ENCODE measurements at places on chromosomes 2 and 18. TPM values are rescaled to one million over a fixed set of nuclear protein-coding genes. Genes with fewer than 3 reads are reported as not detected.
A peak's percentile ranks its signal among the peaks of the same experiment; 100 is the strongest.

- no peak for DNase-seq
Observed at GRCh38 chr2:188114014-188114413, 177.7 kb upstream of the GULP1 start.

DNA sequence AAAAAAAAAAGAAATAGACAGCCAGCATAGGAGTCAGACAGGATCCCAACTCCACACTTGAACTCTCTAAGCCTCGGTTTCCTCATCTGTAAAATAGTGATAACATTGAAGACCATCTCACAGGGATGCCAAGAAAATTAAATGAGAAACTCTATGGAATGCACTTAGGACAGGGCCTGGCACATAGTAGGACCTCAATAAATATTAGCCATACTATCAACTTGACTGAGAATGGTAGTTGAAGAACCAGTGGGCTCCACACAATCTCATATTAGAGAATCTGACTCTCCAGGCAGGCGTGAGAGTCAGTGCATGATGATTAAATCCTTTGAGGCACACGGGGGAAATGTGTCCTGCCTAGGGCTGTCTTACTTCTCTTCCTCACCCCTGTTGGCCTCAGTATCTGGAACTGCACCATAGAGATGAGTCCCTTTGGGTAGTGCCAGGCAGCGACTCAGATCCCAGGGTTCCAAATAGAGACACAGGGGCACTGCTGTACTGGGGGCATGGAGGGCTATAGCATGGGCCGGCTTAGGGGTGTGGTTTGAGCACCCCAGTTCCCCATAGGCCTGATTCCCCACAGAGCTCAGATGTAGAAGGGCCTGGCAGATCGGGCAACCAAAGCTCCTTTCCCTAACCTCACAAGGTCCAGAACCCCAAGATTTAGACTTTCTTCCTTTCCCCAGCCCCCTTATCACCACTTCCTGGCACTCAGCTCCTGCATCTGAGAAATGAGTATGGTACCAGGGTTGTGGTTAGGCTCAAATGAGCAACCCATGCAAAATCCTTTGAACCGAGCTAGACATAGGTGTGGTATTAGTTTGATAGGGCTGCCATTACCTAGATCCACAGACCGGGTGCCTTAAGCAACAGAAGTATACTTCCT is 51.3 kb upstream of the CAB39 start:
- DNase-seq = no peak

- no peak for DNase-seq
Observed at GRCh38 chr2:183179156-183179555, 54.9 kb downstream of the NUP35 start.

- DNase-seq = no peak
Observed at GRCh38 chr2:57906152-57906732, 140.4 kb upstream of the VRK2 start.

GRCh38 chr2:158610059-158610458 is 153.3 kb downstream of the PKP4 start:
- no peak for DNase-seq

Gene GPAT2
- 2.9 TPM for total RNA-seq

DNA sequence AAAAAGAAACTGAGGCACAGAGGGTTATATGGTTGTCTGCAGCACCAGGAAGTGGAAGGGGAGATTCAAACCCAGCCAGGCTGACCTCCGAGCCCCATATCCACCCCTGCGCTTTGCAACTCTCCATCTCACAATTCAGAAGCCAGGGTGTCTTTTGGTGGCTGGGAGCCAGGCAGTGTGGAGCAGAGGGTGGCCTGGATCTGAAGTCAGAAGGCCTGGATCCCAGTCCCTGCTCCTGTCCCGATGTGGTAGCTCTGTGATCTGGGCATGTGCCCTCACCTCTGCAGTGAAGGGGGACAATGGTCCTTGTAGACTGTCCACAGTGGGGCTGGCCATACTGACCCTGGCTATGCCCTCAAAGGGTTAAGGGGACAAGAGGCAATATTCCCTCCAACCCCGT is 57.0 kb downstream of the CIB4 start:
- DNase-seq = no peak

DNA sequence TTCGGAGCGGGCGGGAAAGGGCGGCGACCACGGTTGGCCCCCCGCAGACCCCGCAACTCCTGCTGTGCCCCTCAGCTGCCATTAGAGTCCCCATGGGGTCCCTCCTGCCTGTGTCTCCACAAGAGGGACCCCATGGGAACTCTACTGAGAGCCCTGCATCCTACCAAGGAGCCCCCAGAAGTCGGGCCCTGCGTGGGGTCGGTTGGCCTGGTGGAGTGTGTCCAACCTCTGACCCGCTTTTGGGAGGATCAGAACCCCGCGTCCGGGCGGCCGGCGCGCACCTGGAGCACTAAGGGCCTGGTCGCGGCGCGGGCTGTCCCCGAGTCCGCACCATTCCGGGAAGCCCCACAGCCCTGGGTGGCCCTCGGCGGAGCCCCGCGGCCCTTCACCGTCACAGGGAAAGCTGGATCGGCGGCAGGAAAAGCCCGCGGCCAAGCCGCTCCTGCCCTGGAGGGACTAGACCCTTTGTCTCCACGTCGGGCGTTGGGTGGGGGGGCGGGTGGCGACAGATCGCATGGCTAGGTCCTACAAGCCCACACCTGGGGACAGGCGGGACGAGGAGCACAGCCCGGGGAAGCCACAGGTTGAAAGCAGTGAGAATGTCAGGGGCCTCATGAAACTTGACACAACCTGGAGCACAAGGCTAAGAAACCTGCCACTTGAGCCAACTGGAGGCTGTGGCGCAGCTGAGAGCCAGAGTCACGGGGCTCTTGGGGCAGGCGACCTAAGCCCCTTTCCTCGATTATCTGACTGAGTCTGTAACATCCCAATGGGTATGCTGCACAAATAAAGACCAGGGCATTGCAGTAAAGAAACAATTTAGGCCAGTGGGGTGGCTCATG is 11.2 kb upstream of the CXXC1 start:
- DNase-seq = no peak

- DNase-seq = peak; percentile 81
Observed at GRCh38 chr18:5463390-5463789, 80.4 kb downstream of the EPB41L3 start.

GRCh38 chr2:176813621-176814049 is 399.0 kb upstream of the HNRNPA3 start:
- DNase-seq = no peak

DNA sequence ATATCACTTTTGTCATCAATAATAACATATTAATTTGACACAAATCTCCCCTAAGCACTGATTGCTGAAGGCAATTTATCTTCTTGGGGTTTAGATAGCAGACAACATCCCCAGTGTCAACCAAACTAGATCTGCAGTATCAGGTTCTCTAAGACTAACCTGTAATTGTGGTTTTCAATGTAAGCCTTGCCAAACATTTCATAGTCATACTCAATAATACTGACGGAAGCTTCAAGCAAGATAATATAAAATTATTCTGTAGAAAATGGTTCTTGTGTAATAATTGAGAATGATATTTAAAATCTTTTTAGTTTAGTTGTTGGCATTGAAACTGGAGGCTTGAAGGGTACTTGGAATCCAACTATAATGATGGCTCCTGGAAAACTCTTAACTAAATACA is 186.3 kb downstream of the RIT2 start:
- DNase-seq = no peak

DNA sequence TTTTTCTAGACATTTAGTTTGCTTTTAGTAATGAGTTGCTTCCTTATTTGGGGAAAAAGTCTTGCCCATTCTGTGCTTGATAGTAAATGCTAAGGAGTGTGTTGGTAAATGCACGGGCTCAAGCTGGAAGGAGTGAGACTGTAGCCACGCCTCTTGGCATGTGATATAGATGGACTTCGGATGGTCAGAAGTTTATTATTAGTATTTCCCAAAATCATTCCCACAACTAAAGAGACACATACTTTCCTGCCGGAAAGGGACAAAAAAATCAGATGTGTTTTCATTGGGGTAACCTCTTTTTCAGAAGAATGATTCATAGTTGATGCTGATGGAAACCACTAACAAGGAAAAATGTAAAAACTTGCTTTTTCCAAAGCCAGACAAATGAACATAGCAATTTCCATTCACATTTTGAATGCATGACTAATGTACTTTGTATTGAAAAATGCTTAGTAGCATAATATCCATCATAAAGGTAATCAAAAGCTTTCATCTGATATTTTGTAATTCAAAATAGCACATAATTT is 133.2 kb downstream of the ZNF532 start:
- no peak for DNase-seq

DNA sequence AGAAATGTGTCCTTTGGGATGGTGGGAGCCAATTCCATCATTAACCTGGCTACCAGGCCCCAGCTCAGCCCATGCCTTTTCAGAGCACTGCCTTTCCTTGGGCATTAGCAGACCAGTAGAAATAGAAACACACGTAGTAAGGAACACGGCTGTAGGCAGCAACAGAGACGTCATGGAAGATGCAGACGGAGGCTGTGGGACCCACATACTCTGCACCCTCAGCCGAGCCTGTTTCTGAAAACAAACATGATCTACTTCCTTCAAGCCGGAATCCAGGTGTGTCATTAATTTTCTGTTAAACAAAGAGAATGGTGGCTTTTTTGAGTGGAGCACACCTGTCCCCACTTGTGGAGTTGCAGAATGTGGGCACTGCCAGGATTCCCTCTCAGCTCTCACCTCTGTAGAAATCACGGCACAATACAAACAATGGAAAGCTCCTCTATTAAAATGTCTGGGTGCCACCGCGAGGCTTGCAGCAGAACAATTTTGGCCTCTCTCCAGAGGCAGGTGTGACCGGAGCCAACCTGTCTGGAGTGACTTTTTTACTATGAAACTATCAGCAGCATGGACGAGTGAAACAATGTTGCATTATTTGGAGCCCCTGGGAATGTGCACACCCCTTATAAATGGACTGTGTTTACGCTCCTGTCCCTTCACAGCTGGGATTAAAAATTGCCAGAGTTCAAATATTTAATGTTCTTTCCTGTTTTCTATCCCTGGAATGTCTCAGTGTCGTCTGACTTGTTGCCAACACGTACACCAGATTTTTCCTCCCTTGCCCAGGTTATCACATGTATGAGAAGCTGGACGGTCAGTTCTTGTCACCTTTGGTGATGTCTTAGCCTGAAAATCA is 31.7 kb downstream of the SPP2 start:
- no peak for DNase-seq

DNA sequence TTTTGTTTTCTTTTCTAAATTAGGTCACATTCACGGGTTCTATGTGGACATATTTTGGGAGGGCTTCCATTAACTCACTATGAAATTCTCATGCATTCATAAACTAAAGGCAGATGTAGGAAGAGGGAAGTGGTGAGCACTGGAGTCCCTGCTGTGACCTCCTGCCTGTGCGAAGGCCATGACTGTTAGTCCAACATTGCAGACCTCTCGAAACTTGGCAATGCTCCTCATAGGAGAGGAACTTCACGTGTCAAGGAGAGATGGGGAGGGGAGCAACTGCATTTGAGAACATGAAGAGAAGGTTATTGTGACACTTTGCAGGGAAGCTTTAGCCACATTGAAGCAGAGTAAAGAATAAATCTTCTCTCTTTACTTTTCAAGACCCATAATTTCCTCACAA is 126.4 kb upstream of the HNMT start:
- no peak for DNase-seq

DNA sequence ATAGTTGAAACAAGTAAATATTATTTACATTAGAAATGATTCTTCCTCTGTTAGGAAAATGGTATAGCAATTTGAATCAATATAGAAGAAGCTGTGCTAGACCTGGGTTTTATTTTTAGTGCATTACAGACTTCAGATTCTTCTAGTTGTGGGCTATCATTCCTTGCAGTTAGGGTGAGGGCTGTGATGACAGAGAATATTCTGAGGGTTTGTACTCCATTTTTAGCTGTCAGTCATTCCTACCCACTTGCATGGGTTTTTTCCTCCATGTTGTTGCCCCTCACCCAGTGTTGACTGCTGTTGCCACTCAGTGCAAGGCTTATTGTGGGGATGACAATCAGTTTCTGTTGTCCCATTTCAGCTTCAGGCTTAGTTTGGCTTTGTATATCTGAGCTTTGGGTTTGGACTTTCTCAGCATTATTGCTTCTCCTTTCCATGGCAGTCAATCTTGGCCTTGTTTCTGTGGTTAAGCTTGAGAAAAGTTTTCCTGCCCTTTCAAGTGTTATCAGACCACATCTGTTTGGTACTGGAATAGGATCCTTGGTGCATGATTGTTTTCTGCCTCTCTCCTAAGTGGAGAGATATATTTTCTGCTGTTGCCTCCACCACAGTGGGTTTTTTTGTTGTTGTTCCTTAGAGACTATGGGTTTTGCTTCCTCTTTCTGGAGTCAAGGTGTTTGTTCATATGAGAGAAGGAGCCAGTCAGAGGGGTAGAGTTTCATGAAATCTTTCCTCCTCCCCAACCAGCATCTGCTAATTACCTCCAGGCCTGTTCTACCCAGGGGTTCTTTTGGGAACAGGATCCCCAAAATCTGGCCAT is 312.7 kb upstream of the CWC22 start:
- DNase-seq = no peak

DNA sequence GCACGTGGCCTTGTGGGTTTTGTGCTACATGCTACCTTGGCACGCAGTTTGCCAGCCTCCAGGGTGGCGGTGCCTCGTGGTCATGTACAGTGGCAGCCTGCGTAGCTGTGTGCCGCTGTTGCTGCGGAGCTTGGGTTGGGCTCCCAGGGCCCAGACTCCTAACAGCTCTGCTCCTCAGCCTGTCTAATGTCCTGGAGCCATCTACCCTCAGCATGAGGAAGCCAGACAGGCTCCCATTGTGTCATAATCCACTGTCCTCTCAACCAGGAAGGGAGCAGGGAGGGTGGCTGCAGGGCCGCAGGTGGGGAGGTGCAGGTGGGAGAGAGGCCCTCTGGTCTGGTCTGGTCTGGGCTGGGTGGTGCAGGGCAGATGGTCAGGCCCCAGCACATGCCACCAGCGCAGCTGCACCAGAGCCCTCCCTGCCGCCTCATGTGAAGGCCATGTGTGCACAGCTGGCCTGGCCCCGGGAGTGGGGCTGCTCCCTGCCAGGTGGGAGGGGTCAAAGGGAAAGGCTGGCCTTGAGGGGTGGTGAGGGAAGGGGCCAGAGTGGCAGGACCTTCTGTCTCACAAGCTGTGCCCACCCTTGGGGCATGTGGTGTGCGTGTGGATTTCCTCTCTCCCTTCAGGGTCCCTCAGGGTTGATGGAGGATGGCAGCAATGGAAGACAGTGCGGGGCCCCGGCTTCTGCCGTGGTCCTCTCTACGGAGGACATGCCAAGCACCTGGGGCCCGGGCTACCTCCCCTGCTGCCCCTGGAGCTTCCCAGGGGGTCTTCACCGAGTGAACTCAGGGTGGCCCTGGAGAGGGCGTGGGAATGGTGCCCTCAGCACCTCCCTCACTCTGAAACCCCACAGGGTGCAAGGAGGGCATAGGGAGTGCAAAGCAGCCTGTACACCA is 4.8 kb downstream of the ATOH8 start:
- no peak for DNase-seq

DNA sequence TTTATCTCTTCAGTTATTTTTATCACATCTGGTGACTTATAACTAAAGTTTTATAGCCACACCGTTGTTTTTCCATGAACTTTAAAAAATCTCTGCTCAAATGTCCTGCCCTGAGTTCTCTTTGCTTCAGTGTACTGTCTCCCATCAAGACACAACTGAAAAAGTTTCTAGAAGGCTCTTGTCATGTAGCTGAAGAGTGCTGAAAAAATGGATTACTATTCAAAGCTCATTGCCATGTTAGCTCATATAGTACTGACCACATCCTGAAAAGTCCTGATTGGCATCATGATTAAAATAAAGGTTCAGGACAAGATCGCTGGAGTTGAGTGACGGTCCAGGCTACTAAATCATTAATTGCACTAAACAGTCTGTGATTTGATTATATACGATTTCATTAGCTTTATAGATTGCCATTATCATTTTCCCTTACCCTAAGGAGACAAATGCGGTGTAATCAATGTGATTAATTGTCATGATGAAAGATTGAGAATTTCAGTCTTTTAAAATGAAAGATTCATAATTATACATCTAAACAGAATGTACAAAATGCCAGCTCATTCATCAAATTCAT is 62.2 kb downstream of the MFSD6 start:
- DNase-seq = no peak

Gene MOCOS
- 6.5 TPM for total RNA-seq
